ENCODE measurements at places on chromosomes 13 and 19.

DNA sequence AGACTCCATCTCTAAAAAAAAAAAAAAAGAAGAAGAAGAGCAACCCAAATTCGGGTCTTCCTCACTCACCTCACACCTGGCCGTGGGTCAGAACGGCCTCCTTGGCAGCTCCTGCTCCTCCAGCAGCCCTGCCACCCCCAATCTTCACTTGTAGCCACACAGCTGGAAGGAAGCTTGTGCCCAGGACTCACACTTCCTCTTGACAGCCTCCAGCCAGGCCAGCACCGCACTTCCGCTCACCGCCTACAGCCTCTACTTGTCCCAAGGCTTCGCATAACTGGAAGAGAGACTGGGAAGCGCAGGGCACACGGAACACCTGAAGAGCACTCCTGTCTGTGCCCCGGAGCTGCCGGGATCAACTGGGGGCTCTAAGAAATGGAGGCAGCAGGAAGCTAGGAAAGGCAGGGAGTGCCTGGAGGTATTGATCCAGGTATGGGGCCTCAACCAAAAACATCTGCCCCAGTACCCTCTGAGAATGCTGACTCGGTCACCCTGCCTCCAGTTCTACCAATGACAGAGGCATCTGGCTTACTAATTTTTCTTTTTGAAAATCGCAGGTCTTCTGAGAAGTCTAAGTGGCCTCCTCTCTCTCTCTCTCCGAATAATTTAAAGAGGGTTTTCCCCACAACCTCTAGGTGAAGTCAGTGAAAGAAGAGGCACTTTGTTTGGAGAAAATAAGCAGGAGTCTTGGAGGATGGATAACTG is 31.1 kb upstream of the ATP12A start:
- DNase-seq, result no peak

DNA sequence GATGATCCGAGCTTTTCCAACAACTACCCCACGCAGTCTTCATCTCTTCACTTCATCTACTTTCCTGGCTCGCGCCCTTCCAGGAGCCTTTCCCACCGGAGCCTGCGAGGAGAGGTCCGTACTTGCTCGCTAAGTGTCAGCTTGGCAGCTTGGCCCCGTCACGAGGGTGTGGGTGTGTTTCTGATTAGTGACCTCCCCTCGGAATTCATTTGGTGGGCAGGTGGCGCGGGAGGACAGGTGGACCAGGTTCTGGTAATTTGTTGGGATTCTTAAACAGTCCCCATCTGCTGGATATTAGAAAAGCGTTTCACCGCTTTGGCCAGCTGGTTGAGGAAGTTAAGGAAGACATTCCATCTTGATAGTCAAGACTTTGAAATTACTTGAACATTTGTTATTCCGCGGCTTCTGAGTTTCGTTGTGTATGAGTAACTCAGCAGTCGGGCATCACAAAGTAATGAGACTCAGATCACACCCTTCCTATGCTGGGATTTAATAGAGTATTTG is 515 bp downstream of the UFM1 start:
- DNase-seq, result peak; percentile 21

GRCh38 chr19:46920362-46920761 is 59.6 kb downstream of the ARHGAP35 start:
- no peak for DNase-seq

DNA sequence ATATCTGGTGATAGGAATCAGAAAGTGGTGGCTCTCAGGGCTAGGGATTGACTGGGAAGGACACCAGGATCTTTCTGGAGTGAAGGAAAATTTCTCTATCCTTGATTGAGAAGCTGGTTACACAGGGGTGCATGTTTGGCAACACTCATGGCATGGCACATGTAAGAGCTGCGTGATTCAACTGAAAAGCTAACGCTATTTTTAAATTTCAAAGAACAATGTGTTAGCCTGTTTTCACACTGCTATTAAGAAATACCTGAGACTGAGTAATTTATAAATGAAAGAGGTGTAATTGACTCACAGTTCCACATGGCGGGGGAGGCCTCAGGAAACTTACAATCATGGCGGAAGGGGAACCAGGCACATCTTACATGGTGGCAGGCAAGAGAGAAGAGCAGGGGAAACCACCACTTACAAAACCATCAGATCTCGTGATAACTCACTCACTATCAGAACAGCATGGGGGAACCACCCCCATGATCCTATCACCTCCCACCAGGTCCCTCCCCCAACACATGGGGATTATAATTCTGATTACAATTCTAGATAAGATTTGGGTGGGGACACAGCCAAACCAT is 7.4 kb downstream of the SIGLEC8 start:
- no peak for DNase-seq

- no peak for DNase-seq
Observed at GRCh38 chr13:111288276-111288675, 32.2 kb upstream of the TEX29 start.

GRCh38 chr13:50080911-50081678 is 65.9 kb downstream of the KCNRG start:
- DNase-seq, result no peak

GRCh38 chr13:41495044-41495443 is 37.7 kb downstream of the RGCC start:
- no peak for DNase-seq

DNA sequence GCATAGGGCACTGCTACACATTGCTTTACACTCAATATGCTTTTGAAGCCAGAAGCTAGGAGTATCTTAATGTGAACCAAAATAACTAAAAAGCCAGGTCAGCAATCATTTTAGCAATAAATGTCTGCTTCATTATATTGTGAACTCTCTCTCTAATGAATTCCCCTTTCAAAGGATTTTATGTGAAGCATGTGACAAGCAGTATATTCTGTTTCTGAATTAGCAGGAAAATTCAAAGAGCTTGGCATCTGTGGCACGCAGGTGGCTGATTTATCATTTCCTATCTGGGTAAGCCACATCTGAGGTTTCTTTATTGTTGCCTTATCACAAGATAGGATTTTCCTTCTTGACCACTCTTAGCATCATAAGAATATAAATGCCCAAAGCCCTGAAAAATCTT is 56.8 kb upstream of the KLF12 start:
- DNase-seq, result no peak

DNA sequence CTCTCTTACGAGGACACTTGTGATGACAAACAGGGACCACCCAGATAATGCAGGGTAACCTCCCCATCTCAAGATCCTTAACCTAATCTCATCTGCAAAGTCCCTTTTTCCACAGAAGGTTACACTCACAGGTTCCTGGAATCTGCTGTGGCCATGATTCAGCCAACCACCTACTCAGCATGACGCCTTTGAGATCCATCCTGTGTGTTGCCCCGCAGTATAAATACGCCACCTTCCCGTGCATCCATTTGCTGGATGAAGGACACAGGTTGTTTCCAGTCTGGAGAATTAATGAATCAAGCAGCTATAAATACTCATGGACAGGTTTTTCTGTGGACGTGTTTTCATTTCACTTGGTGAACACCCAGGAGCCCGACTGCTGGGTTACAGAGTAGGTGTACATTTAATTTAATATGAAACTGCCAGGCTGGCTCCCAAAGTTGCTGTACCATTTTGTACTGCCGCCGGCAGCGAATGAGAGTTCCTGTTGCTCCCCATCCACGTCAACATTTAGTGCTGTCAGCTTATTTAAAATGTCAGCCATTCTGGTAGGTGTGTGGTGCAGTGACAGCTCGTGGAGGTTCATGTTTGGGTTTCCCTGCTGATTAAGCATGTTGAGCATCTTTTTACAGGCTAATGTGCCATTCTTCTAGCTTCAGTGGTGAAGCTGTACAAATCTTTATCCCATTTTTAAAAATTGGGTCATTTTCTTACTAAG is 40.2 kb downstream of the ELL start:
- no peak for DNase-seq

GRCh38 chr13:26971990-26972887 is 199.4 kb downstream of the USP12 start:
- no peak for DNase-seq

GRCh38 chr13:38979891-38980749 is 10.5 kb downstream of the STOML3 start:
- DNase-seq, result no peak

DNA sequence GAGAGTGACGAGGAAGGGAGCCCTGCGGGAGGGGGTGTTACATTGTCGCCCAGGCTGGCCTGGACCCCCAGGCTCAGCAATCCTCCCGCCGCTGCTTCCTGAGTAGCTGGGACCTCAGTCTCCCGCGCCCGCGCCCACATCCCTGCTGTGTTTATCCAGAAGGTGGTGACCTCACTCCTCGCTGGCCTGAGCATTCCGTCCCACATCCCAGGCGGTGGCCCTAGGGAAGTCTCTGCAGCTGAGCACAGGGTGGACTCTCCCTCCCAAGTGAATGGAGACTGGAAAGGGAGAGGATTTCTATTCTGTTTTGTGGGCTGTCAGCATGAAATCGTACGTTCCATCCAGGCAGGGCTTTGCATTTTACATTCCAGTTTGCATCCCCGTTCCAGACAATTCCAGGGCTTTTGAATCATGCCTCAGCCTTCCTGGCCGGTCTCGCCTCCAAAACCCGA is 401 bp upstream of the ZNF765 start:
- DNase-seq, result no peak

DNA sequence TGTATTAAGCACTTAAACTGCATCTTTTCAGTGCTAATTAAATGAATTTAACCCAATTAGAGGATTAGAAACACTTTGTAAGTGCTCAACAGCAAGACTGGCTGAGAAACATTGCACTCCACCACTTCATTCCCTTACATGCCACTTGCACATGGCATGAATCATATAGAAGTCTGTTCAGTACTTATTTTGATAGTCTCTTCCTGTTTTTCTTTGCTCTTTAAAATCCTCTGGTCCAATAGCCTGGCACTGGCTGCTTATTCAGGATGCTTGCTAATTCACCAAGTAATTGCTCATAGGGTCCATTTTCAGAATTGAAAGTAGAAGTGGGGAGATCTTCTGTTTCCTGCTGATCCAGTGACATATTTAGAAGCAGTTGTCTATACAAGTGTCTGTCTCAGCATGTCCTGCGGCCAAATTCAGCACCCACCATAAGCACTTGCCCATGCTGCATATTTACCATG is 900.1 kb downstream of the PCDH9 start:
- DNase-seq, result no peak

GRCh38 chr19:35731353-35731752 is 10.9 kb downstream of the IGFLR1 start:
- DNase-seq, result no peak

DNA sequence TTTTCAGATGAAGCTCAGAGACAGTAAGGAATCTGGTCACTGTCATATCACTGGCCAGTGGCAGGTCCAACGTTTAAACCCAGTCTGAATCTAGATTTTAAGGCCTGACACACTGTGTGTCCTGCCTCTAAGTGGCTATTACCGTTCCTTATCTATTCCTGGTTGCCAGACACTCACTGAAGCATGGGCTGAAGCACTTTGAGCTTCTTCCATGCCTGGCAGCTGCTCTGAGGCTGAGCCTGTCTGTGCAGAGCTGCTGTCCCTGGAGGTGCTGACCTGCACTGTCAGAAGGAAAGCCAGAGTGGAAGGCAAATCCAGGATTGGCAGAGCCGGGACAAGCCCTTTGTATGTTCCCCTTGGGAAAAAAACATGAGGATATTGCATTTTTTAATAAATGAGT is 109.2 kb upstream of the SLC7A1 start:
- no peak for DNase-seq

GRCh38 chr13:111186305-111186935 is 71.3 kb downstream of the ARHGEF7 start:
- DNase-seq, result no peak

- DNase-seq, result no peak
Observed at GRCh38 chr19:14222886-14223285, 16.9 kb upstream of the ADGRL1 start.

DNA sequence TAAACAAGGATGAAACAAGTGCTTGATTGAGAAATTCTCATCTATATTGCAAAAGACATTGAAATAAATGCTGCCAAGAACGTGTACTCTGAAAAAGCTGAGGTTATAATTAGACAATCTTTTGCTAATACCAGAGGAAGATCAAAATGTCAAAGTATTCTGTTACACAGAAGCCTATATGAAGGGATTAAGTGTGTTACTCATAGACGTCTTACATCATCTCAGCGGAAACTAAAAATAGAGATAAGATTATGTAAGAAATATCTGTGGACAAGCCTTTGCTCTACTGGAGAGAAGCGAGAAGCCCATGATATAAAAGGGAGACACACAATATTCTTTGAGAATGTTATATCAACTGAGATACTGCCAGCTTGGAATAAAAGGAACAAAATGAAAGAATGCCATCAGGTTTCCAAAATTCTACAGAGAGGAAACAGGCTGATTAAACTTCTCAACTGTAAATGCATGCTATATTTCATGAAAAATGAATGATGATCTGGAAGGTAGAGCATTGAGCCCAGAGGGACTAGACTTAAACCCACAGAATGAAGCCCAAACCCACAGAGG is 699.0 kb downstream of the GPC5 start:
- DNase-seq, result no peak

DNA sequence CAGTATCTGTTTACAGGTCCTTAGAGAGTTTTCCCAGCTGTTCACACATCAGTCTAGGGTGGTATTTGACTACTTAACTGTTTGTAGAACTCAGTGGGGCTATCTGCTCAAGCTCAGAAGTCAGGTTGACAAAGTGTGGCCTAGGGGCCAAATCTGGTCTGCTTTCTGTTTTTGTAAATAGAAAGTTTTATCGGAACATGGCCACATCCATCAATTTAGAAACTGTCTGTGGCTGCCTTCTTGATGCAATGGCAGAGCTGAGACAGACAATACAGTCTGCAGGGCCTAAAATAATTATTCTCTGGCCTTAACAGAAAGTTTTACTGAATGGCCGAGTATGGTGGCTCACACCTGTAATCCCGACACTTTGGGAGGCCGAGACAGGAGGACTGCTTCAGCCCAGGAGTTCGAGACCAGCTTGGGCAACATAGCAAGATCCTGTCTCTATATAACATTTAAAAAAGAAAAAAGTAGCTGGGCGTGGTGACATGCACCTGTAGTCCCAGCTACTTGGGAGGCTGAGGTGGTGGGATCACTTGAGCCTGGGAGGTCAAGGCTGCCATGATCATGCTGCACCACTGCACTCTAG is 2.4 kb downstream of the SMG9 start:
- DNase-seq, result no peak

- no peak for DNase-seq
Observed at GRCh38 chr19:50536662-50537305, 23.1 kb upstream of the ASPDH start.

- no peak for DNase-seq
Observed at GRCh38 chr19:21023901-21024300, 3.4 kb downstream of the ZNF430 start.

DNA sequence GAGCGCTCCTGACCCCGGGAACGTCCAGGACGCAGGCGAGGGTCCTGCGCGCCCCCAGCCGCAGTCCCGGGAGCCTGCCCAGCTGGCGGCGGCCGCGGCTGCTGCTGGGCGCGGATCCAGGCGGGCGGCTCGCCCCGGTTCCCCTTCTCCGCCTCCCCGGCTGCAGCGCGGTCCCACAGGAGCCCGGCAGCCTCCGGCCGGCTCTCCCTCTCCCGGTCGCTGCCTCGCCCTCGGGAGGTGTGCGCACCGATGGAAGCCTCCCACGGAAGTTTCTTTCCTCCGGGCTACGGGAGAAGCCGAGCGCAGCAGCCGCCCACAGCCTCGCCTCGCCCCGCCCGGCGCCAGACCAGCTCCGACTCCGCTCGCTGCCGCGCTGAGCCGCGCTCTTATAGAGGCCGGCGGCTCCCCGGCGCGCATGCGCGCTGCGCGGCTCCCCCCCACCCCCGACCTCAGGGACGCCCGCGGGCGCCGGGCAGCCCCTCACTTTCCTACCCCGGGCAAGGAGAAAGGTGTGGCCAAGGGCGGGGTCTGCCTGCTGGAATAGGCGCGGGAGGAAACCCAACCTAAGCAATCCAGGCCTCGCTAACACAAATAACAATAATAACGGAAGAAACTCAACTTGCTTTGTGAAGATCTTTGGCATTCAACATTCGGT is at the start of gene SHISA2:
Gene SHISA2 (minus strand): TSS at position 360 of the 655 bp plus-strand sequence. CDS start 1,041 bp downstream, outside the sequence.
- no peak for DNase-seq

GRCh38 chr13:33806470-33807248 is 11.3 kb upstream of the RFC3 start:
- DNase-seq, result no peak
